Urothelium cell line (cell line): ENCODE measurements at places on chromosomes 3 and 15.
A peak's percentile ranks its signal among the peaks of the same experiment; 100 is the strongest.

- DNase-seq: no peak
Measured at GRCh38 chr15:45891766-45892165, 256.9 kb downstream of the SQOR start.

DNA sequence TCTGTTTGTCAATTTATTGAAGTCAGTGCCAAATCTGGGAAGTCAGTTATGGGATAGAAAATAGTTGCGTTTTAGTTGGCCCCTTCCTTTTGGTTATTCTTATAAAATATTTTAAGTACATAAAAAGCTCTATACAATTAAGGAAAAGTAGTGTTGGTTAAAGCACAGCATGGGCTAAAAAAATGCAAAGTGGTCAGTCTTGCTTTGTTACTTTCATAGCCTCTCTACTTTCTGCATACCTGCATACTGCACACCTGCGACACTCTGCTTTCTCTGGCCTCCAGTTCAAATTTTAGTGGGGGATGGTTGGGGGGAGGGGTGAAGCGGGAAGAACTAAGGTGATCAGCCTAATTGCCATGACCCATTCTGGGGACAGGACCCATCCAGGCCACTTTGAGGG lies 21.8 kb upstream of the SHC4 start:
- no peak for DNase-seq

- DNase-seq: no peak
Measured at GRCh38 chr3:193241716-193242115, 694 bp downstream of the PLAAT1 start.

DNA sequence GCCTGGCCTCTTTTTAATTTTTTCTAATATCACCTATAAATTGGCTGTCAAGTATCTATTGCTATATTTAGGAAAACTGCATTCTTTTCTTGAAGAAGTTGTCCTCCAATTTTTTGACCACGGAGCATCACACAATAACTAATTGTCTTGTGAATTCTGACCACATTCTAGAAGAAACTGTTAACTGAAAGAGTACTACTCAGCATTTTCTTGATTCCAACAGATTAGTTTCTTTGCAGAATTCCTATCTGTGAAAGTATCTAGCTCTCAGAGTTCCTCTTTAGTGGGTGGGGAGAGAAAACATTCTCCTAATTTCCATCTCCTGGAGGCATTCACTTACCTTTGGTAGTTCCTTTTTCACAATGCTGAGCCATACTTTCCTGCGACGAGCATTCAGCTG lies 31.1 kb downstream of the INO80 start:
- no peak for DNase-seq

DNA sequence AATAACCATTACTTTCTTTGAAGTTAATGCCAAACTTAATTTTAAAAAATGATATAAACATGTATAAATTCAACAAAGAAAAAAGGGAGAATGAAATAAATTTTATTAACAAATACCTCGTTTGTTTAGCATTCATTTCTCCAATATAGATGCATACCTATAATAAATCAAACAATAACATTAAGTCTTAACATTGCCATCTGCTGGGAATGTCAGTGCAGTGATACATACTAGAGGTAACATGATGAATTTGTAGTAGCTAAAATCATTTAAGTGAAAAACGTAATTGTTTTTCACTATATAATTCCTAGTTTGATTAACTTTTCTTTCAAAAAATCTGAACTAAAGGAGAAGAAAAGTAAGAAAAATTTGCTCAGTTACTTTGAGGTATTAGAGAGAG lies 340.2 kb upstream of the CBLB start:
- no peak for DNase-seq

GRCh38 chr15:73866881-73867410 lies 6.4 kb upstream of the TBC1D21 start:
- no peak for DNase-seq

DNA sequence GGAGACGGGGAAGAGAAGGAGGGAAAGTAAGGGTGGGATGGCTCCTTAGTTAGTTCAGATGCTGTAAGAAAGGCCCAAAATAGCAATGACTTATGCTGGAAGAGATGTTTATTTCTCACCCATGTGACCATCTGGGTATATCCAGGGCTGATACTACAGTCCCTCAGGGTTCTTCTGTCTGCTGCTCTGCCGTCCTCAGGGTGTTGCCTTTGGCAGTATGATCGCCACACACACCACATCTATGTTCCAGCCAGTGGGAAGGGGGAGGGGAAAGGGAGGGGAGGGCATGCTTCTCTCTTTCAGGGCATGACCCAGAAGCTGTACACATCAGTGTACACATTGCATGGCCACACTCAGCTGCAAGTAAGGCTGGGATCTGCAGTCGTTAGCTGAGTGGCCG lies 10.2 kb downstream of the CD276 start:
- no peak for DNase-seq

- DNase-seq: peak; percentile 6
Measured at GRCh38 chr3:153210146-153210545, 48.1 kb downstream of the RAP2B start.

GRCh38 chr15:32840507-32841245 lies 122.9 kb downstream of the GREM1 start:
- DNase-seq: no peak

- peak; percentile 35 for DNase-seq
Measured at GRCh38 chr3:18443665-18444594, 18.8 kb upstream of the SATB1 start.
